ENCODE measurements at places on chromosomes 7 and 10. TPM values are rescaled to one million over a fixed set of nuclear protein-coding genes. Genes with fewer than 3 reads are reported as not detected.

DNA sequence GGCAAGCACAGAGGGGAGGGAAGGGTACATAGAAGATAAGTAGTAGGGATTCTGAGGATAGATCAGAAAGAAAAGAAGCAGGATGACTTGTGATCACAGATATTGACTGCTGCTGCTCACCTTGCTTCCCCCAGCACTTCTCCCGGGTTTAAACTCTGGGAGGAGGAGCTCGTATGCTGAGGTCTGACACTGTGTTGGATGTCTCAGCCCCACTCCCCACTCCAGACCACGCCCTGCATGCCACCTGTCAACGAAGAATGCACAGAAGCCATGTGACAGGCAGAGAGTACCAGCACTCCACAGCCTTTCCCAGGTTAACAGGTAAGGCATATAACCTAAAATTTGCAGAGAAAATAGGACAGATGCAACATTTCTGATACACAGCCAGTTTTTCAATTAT is 388.9 kb downstream of the TNS3 start:
- H3K27ac ChIP-seq = no peak overlapping the region
- no peaks in the 10 kb centered on the region for H3K27me3 ChIP-seq
- no peaks in the 10 kb centered on the region for H3K36me3 ChIP-seq
- no peak overlapping the region for H3K4me3 ChIP-seq
- no peaks in the 10 kb centered on the region for H3K4me1 ChIP-seq

DNA sequence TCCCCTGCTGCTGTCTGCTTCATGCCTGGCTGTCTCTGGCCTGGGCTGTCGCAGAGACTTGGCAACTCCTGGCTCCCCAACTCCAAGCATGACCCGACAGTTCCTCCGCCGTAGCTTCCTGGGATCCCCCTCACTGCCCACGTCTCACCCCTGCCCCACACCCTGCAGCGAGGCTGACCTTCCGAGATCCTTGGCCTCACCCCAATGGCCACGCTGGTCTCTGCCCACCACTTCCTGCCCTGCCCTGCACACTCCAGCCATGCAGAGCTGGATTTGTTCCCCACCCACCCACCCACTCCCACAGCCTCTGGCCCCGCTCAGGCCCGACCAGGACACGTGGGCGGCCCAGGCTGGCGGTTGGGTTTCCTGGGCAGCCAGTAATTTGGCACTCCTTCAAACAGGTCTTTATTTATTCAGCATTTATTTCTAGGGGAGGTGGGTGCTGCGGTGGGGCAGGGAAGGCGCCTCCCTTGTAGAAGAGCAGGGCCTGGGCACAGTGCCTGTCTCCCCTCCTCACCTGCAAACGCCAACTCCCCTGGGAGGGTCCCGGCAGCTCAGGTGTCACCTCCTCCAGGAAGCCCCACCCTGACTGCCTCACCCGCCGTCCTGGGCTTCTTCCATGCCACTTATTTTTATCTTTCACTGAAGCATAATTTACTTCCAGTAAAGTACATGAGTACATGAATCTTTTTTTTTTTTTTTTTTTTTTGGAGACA is 25.5 kb downstream of the GTF2IRD1 start:
- H3K4me3 ChIP-seq = no peak overlapping the region
- H3K27me3 ChIP-seq = no peaks in the 10 kb centered on the region
- DNase-seq = no peak
- no peaks in the 10 kb centered on the region for H3K36me3 ChIP-seq

DNA sequence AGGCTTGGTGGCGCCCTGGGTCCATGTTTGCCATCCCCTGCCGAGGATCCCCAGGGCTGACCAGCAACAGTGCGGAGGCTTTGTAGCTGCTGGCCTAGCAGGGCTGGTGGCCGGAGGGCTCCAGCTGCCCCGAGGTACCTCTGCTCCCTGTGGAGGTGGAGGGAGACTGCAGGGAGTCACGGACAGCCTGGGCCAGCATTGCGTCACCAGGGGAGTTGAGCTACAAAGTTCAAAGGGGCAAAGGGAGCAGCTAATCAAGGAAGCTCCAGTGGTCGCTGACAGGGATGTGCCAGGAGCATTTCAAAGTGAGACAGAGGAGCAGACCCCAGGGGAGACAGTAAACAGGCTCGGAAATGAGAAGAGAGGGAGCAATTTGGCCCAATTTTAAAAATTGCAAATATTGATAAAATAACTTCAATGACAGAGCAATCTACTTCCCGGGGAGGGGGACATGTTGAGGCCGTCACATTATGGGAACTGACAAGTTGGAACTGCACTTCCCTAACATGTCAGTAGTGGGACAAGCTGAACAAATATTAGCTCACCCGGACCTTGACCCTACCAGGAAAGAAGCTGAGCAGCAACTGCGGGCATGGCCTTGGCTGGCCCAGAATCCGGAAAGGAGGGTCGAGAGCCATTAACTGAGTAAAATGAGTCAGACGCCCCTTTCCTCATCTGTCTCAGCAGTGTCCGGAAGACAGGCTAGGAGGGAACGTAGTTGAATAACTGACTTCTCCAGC is 39.4 kb downstream of the BTBD16 start:
- DNase-seq = no peak
- no peaks in the 10 kb centered on the region for H3K27me3 ChIP-seq
- H3K4me1 ChIP-seq = no peaks in the 10 kb centered on the region
- H3K36me3 ChIP-seq = no peaks in the 10 kb centered on the region
- H3K4me3 ChIP-seq = no peak overlapping the region

- no peak overlapping the region for H3K27ac ChIP-seq
- H3K4me3 ChIP-seq = no peak overlapping the region
- H3K36me3 ChIP-seq = no peaks in the 10 kb centered on the region
- DNase-seq = no peak
These were observed 112.3 kb downstream of the SPDYE5 start for GRCh38 chr7:75604408-75604807.

- DNase-seq = no peak
- no peaks in the 10 kb centered on the region for H3K36me3 ChIP-seq
- H3K4me3 ChIP-seq = no peak overlapping the region
These were observed 42.9 kb upstream of the PCBD1 start for GRCh38 chr10:70931168-70931815.

Gene NEUROG3
- total RNA-seq = not detected
